ENCODE measurements at places on chromosomes 3 and 15.
A peak's percentile ranks its signal among the peaks of the same experiment; 100 is the strongest.

GRCh38 chr3:124965413-124965812 lies 30.9 kb upstream of the MUC13 start:
- no peak for DNase-seq

DNA sequence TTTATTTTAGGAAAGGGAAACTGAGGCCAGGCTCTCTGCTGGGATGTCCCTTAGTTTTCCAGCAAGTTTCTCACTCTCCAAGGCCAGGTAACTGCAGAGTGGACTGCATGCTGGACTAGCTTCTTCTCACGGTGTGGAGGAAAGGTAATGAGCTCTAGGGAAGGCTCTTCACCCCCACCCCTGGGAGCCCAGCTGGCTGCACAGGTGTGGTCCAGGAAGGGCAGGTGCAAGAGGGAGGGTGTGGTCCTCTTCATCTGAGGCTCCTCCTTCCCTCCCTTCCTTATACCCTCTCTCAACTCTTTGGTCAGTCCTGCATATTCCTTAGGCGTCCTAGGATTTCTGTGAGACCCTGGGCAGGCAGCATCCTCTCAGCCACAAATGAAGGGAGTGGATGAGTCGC lies 33.9 kb downstream of the RNU5B-1 start:
- no peak for DNase-seq

GRCh38 chr3:31813197-31813596 lies 167.9 kb downstream of the OSBPL10 start:
- no peak for DNase-seq

GRCh38 chr15:26891448-26892181 lies 24.8 kb downstream of the GABRA5 start:
- DNase-seq = peak; percentile 85

DNA sequence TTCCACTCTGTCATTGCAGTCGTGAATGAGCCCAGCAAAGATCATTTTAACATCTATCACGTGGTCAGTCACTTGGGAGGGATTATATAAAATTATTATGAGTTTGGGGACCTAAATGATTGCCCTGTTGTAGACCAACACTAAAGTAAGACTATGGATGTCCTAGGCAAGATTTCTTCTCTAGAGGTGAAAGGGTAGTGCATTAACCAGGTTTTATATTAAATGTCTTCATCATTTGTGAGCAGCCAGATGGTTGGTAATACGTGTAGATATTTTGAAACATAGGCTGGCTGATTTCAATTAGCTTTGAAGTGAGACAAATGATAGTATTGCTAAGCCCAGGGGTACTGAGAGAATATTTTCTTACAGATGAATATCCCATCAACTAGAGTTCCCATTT lies 150.3 kb upstream of the TSPAN3 start:
- DNase-seq = no peak
